Kidney glomerular epithelial cell (primary cell): ENCODE measurements at places on chromosomes 2 and 18.

DNA sequence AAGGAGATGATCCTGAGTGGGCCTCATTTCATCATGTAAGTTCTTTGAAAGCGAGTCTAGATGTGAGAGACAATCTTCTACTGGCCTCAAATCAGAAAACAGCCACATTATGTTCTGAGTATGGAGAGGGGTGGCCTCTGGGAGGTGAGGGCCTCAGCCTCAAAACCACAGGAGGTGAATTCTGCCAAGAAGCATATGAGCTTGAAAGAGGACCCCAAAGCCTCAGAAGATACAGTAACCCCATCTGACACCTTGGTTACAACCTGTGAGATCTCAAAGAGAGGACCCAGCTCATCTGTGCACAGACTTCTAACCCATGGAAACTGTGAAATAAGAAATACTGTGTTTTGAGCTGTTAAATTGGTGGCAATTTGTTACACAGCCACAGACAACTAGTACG, 200.1 kb downstream of the ARHGAP15 start:
- no peak for DNase-seq

- no peak for DNase-seq
Measured at GRCh38 chr2:230439590-230439989, 23.6 kb downstream of the SP100 start.

GRCh38 chr2:166651991-166652390, 157.9 kb upstream of the SCN7A start:
- no peak for DNase-seq

DNA sequence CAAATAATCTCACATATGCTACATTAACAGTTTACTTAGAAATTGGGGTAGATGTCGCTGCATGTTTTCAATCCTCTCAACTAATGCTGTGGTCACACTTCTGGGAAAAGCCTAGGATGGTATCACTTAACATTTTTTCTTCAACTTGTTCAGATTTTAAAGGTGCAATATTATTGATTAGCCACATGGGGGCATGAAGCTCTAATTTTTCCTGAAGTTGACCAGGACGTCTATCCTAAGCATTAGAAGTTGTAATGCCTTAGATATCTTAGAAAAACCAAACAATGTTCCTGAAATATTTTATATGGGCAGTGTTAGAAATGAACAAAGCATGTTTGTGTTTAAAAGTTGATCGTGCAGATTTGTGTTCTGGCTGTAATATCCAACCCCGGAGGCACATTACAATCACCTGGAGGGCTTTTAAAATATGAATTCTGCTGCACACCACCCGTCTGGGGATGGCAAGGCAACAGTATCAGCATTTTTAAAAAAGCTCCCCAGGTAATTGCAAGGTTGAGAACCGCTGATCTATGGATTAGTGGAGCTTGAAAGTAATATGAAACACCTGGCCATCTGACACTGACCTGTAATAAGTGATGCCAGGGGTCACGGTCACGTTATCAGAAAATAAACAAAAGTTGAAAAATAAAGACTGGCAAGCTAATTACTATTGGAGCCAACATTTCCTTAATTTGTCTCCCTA, 100.5 kb upstream of the LMAN1 start:
- DNase-seq: peak; percentile 25

DNA sequence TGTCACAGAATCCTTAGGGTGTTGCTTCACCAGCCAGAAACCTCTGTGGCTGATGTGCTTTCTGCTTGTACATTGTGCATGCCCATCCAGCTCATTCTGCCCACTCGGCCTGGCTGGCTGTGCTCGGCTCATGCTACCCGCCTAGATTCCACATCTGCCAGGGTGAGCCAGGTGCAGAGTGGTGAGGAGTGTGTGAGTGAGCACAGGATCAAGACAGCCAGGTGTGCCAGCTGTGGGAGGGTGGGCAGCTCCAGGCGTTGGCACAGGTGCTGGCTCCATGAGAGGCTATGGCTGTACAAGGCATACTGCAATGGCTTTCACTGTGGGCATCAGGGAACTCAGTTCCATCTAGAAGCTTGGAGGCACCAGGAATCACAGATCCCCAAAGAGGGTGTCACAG, 1321.8 kb upstream of the CRIM1 start:
- DNase-seq: no peak

- DNase-seq: no peak
Measured at GRCh38 chr2:161370981-161371380, 45.1 kb upstream of the TBR1 start.

DNA sequence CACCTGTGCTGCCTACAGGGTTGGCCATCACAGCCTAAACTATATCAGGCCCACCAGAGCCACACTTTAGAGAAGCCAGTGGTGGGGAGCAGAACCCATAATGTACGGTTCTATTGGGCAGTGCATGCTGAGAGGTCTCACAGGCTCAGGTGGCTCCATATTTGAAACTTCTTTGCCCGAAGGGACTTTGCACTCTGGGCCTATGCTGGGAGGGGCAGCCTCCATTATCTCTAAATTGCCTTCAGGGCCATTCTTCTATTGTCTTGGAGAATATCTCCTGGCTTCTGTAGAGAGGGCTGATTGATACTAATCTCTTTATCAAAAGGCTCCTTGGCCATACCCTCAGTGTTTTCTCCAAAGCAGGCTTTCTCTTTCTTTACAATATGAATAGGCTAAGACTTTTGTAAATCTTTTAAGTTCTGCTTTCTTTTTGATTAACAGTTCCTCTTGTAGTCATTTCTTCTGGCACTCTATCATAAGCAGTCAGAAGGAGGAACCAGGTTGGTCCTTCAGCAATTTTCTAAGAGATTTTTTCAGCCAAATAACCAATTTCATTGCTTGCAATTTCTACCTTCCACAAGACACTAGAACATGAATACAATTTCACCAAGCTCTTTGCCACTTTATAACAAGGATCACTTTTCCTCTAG, 44.5 kb downstream of the RPE start:
- no peak for DNase-seq
